Sciatic nerve (tissue), 2 donors: ENCODE measurements at places on chromosomes 1 and 21. TPM values are rescaled to one million over a fixed set of nuclear protein-coding genes. Genes with fewer than 3 reads are reported as not detected.

GRCh38 chr1:57748719-57749118 lies 324.9 kb upstream of the DAB1 start:
- no peak for DNase-seq

DNA sequence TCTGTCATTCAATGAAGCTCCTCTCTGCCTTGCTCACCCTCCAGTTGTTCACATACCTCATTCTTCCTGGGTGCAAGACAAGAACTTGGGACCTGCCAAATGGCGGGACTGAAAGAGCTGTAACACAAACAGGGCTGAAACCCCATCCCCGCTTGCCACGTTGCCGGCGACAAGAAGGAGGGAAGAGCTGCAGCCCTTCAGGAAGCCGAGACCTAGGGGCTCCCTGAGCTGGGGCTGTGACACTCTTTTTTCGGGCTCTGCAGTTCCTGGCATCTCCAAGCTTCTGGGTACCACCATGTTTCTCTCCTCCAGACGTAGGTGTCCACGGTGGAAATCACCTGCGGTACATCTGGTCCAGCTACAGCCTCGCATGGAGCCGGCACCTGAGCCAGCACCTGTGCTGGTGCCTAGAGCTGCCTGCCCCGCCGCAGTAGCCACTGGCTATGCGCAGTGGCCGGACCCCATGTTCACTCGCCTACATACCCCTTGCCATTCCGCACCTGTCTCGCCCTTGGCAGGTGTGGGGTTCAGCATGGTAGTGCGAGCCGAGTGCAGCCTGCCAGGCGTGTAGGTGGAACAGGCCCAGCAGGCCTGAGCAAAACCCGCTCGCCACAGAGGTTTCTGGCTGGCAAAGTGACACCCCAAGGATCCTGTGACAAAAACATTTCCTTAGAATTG lies 367.0 kb upstream of the NEGR1 start:
- DNase-seq, result no peak

- DNase-seq, result no peak
Measured at GRCh38 chr1:236980673-236981072, 23.6 kb downstream of the MT1HL1 start.

GRCh38 chr1:200207711-200208126 lies 180.2 kb downstream of the NR5A2 start:
- no peak for DNase-seq

DNA sequence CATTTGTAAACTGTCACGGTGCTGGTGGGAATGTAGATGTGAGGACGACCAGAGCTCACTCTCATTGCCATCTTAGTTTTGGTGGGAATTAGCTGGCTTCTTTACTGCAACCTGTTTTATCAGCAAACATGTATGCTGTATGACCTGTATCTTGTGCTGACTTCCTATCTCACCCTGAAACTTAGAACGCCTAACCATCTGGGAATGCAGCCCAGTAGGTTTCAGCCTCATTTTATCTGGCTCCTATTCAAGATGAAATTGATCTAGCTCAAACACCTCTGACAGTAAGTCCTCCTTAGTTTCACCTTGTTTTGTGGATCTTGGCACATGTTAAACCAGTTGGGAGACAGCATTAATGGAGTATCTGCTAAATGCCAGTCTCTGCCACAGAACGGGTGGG lies 174.6 kb downstream of the HLX start:
- no peak for DNase-seq

GRCh38 chr1:244150665-244151064 lies 99.6 kb downstream of the ZBTB18 start:
- no peak for DNase-seq

- DNase-seq, result no peak
Measured at GRCh38 chr1:154759793-154760192, 110.3 kb downstream of the KCNN3 start.

DNA sequence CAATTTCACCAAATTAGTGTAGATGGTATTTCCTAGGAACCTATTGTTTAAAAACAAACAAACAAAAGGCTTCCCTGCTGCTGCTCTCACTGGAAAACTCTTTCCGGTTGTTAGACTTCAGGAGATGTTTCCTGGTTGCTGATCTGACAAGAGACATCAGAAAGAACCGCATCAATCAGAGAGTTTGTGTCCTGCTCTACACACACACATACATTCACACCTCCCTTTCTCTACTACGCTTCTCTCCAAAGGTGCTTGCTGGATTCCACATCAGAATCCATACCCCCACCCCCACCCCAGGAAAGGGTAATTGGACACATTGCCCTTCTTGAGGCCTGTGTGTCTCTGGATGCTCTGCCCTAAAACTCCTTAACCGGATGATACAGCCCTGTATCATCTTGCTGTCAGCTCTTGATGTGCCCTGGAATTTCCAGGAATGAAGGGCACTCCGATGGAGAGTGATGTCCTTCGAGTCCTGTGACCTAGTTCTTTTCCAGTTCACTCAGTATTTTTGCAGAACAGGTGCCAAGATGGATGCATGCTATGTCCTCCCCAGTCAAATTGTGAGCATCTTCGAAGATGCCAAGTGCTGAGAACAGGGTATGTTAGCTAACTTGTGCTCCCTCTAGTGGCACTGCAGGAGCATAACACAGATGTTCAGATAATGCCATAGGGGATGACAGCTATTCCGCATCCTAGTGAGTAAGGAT lies 113.7 kb upstream of the SLC35F3 start:
- no peak for DNase-seq

DNA sequence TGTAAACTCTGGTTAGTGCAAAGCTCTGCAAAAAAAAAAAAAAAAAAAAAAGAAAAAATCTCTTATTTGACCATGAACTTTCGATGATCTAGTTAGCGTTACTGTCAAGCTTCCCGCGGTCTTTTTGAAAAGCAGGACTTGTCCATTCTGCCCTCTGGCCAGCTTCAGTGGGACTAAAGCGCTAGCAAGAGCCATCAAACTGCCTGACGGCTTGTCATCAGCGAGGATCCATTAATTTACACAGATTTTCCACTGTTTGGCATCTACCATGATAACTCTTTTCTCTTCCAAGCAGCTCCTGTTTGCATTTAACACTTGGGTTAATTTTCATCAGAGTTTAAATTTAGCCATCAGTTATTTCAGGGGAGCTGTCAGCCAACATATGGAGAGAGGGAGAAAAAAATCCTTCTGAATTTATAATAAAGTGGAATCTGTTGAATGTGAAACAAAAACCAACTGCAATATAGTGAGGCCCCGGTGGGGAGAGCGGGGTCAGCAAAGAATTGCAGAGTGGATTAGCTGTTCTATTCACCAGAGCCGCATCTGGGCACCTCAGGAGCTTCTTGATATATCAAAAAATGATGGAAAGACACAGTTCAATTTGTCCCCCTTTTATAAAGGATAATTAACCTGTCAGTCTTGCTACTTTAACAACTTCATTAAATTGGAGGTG lies 298.2 kb downstream of the SPATA17 start:
- no peak for DNase-seq

GRCh38 chr1:9400425-9401079 lies 107.9 kb downstream of the SPSB1 start:
- DNase-seq, result no peak

DNA sequence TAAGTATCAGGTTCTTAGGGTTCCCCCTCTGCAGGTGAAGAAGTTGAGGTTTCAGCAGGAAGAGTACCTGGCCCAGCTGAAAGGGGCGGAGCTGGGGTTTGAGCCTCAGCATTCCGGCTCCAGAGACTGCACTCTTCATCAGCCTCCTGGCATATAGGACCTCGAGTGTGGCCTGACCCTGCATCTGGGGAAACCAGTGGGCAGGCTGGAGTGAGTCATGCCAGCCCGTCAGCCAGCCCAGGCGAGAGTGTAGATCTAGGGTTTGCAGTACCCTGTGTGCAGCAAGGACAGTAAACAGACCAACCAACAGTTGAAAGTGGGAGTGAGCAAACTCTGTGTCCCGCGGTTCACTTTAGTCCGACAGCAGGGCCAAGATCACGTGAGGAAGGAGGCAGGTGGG lies 14.1 kb downstream of the MFSD2A start:
- DNase-seq, result no peak

GRCh38 chr21:32611471-32611997 lies 643 bp downstream of the CFAP298 start:
- DNase-seq, result no peak

DNA sequence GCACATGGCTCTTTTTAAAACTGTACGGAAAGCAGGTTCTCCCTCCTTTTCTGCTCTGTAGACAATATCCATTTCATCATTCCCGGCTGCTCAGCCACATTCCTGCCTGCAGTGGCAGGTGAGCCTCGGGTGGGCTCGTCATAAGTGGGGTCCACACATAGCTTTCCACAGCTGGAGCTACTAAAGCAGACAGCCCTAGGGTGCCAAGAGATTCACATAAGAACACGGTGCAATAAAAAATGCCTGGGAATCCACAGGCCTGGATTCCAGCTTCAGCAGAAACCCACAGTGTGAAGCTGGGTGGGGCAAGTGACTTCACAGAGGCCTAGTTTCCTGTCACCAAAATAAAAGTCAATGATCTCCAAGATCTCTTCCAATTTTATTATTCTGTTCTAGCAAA lies 96.4 kb downstream of the MIS18A start:
- DNase-seq, result no peak

- DNase-seq, result no peak
Measured at GRCh38 chr21:16454399-16454798, 724.6 kb downstream of the USP25 start.

GRCh38 chr1:156489166-156489934 lies 11.2 kb downstream of the MEF2D start:
- no peak for DNase-seq

- peak; percentile 36 for DNase-seq
Measured at GRCh38 chr1:43439781-43440180, 13.9 kb downstream of the HYI start.

PBX1 gene
- total RNA-seq, result 72.9 TPM

SGIP1 gene
- total RNA-seq, result 7.0 TPM

NEXN gene
- 10.6 TPM for total RNA-seq

FMO2 gene
- total RNA-seq, result 58.3 TPM

C1QA gene
- 109 TPM for total RNA-seq

FMO4 gene
- 4.9 TPM for total RNA-seq
